ENCODE measurements at places on chromosomes 6 and 20. TPM values are rescaled to one million over a fixed set of nuclear protein-coding genes. Genes with fewer than 3 reads are reported as not detected.

The ARHGAP40 gene
- 0.06 TPM for total RNA-seq

The SPTLC3 gene
- 13.6 TPM for total RNA-seq

The SSTR4 gene
- not detected for total RNA-seq

The CST7 gene
- total RNA-seq: not detected

The PGC gene
- total RNA-seq: not detected

The SH3BGRL2 gene
- 4.7 TPM for total RNA-seq

The CPNE5 gene
- not detected for total RNA-seq

The CCN6 gene
- not detected for total RNA-seq

The CD109 gene
- 47.3 TPM for total RNA-seq

GRCh38 chr6:87522686-87523085 is 49.9 kb downstream of the SLC35A1 start:
- H3K27me3 ChIP-seq: no peaks in the 10 kb centered on the region
- no peak overlapping the region for H3K27ac ChIP-seq
- no peak for DNase-seq
- H3K36me3 ChIP-seq: peaks cover 61% of the 10 kb centered on the region

DNA sequence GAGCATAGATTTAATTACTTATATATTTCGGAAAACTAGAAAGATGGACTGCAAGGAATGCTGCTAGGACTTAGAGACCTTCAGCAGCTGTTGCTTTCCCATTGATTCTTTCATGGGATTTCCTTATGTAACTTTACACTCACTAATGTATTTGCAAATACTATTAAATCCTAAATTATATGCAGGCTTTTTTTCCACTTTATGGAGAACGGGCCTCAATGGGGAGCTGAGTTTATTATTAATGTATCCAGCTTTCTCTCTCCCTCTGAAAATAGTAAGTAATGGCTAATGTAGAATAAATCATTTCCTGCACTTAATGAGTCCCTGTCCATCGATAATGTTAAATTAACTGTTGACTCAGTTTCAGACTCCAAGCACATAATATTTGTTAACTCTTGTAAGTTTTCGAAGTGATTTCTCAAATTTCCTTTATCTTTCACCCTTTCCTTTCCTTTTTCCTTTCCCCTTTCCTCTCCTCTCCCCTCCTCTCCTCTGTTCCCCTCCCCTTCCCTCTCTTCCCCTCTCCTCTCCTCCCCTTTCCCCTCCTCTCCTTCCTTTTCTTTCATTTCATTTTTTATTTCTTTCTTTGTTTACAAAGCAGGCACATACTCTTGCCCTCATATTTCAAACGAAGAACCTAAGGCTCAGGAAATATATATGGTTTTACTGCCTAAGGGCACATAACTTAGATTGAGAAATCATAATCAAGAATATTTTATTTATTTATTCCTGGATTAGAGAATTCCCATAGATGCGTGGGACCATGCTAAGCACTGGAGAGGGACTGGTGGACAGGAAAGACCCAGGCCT is 503.6 kb downstream of the MMUT start:
- no peaks in the 10 kb centered on the region for H3K36me3 ChIP-seq
- no peak overlapping the region for H3K4me3 ChIP-seq
- H3K27me3 ChIP-seq: no peaks in the 10 kb centered on the region
- H3K4me1 ChIP-seq: no peaks in the 10 kb centered on the region

DNA sequence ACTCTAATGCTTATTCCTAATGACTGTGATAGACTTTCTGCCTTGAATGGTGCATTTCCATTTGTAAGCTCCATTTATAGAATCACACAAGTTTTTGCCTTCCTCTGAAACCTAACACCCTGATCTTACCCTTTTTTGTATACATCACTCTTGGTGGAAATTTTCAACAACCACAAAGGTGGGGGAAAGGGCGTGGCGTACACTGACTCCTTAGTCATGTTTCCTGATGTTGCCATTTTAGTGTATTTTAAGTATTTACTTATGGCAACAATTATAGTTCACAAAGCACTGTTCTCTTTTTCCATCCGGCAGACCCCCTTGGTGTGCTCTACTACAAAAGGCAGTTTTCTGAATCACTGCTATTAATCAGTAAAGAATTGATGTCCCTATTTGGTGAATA is 92.0 kb downstream of the ATXN1 start:
- H3K4me1 ChIP-seq: peaks cover 48% of the 10 kb centered on the region
- H3K27me3 ChIP-seq: no peaks in the 10 kb centered on the region
- peak overlapping the region; percentile 26 for H3K27ac ChIP-seq
- peak; percentile 69 for DNase-seq
- H3K4me3 ChIP-seq: no peak overlapping the region

DNA sequence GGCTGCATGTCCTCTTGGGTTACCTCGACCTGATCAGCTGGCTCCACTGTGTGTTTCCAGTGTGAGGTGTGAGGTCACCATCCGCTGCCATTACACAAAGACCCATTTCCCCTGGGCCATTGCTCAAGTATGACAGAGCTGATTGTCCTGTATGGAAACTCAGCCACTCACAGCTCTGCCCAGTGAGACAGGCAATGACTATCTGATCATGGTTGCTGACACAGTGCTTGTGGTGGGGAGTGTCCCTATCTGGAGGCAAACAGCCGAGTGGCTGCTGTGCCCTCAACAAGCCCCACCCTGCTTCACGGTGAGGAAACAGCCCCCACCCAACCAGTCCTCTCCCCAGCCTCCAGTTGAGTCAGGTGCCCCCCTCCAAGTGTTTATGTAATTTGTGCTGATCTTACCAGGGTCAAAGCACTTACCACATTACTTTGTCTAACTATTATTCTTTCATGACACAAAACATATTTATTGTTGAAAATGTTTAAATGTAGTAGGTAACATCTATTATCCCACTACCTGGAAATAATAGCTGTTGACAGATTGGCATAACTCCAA is 11.7 kb upstream of the MAPK13 start:
- no peaks in the 10 kb centered on the region for H3K27me3 ChIP-seq
- H3K4me3 ChIP-seq: no peak overlapping the region

DNA sequence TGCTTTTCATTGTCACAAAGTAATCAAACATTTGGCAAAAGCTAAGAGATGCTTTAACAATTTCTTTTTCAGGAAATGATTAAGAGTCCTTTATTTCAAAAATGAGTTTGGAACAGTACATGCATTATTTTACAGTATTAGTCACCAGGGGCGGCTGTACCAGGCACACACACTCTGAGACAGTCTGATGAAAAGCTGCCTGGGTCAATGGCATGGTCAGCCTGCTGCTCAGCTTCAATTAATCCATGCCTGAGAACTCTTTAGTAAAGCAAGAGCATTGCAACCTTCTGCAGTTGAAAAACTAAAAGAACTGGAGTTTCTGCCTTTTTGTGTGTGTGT is 105.5 kb downstream of the TULP4 start:
- no peak overlapping the region for H3K27ac ChIP-seq
- H3K36me3 ChIP-seq: peaks cover 22% of the 10 kb centered on the region
- no peak overlapping the region for H3K4me3 ChIP-seq
- no peaks in the 10 kb centered on the region for H3K27me3 ChIP-seq

GRCh38 chr6:108914235-108915022 is 66.2 kb downstream of the ARMC2 start:
- 0 out of 2 replicates have a peak, but pooled peaks cover 3% of the 10 kb centered on the region for H3K4me1 ChIP-seq
- H3K27ac ChIP-seq: no peak overlapping the region
- no peaks in the 10 kb centered on the region for H3K36me3 ChIP-seq
- H3K27me3 ChIP-seq: no peaks in the 10 kb centered on the region
- no peak for DNase-seq

GRCh38 chr20:15899967-15900366 is 673.3 kb downstream of the KIF16B start:
- H3K4me1 ChIP-seq: peaks cover 1% of the 10 kb centered on the region
- no peak for DNase-seq
- no peak overlapping the region for H3K27ac ChIP-seq
- no peak overlapping the region for H3K4me3 ChIP-seq
- no peaks in the 10 kb centered on the region for H3K36me3 ChIP-seq

DNA sequence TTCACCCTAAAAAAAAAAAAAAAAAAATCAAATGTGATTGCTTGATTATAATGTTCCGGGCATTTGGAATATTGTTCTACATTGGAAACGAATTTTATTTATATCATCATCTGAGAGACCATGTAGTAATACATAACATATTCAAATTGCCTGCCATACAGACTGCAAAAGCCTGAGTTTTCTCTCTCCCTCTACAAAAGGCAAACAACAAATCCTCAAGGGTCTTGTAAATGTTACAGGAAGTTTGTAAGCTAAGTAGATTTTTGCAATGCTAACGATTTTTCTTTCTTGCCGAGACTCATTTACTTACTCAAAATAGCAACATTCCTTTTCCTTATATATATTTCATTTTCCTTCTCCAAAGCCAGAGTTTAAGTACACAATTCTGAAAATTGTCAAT is 49.0 kb upstream of the HTR1E start:
- H3K4me1 ChIP-seq: no peaks in the 10 kb centered on the region
- H3K27ac ChIP-seq: no peak overlapping the region
- no peaks in the 10 kb centered on the region for H3K36me3 ChIP-seq
- H3K4me3 ChIP-seq: no peak overlapping the region

- H3K27ac ChIP-seq: no peak overlapping the region
- no peaks in the 10 kb centered on the region for H3K27me3 ChIP-seq
- no peak for DNase-seq
- H3K4me1 ChIP-seq: no peaks in the 10 kb centered on the region
- no peak overlapping the region for H3K4me3 ChIP-seq
- H3K36me3 ChIP-seq: no peaks in the 10 kb centered on the region
Measured at GRCh38 chr6:107786179-107786578, 37.9 kb downstream of the SCML4 start.

- H3K27me3 ChIP-seq: no peaks in the 10 kb centered on the region
- DNase-seq: no peak
- H3K4me1 ChIP-seq: no peaks in the 10 kb centered on the region
- no peaks in the 10 kb centered on the region for H3K36me3 ChIP-seq
Measured at GRCh38 chr6:134389658-134390057, 71.7 kb upstream of the SGK1 start.

DNA sequence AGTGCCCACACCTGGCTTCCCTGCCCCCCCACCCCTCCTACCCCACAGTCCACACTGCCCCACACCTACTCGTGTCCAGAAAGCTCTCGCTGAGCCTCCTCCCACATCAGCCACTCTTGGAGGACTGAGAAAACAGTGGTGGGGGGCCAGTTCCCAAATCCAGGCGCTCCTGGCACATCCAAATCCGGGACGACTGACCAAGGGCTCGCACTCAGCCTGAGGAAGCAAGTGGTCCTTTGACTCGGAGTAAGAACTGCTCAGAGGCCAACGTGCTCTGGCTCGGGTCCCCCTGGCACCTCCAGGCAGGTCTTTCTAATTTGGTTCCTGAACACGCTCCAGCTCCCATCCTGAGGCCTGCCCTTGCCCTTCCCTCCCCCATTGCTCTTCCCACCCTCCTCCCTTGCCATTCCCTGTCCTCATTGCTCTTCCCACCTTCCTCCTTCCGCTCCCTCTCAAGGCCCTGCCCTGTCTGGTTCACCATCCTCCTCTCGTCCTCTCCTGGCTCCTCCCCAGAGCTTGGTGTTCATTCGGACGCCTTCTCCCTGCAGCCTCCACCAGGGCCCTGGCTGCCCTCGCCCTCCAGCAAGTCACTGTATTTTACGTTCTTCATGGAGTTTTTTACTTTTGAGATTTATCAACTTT is 83.6 kb downstream of the THBS2 start:
- H3K4me1 ChIP-seq: peaks cover 69% of the 10 kb centered on the region
- peak overlapping the region; percentile 96 for H3K27ac ChIP-seq
- no peak overlapping the region for H3K4me3 ChIP-seq

DNA sequence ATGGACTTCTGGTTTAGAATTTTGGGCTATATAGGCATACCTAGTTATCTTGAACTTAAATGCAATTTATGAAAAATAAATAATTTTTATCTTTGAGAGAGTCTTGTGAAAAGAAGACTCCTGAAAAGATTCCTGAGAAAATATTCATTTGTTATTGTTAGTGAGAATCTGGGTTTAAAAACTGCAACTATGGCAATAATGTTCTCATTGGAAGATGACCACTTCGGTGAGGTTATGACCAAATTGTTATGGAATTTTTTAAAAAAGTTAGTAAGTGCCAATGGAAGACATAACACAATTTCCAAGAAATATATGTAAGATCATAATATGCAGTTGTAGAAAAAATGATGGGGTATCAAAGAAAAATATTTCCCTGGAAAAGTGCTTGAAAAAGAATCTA is 46.3 kb downstream of the GRIK2 start:
- no peak for DNase-seq
- no peaks in the 10 kb centered on the region for H3K27me3 ChIP-seq
- H3K4me3 ChIP-seq: no peak overlapping the region
- no peaks in the 10 kb centered on the region for H3K4me1 ChIP-seq

- H3K36me3 ChIP-seq: no peaks in the 10 kb centered on the region
- H3K4me1 ChIP-seq: no peaks in the 10 kb centered on the region
- H3K27me3 ChIP-seq: no peaks in the 10 kb centered on the region
Measured at GRCh38 chr20:6828794-6829423, 61.4 kb downstream of the BMP2 start.

GRCh38 chr6:159819932-159820640 is 20.0 kb downstream of the PNLDC1 start:
- H3K4me3 ChIP-seq: no peak overlapping the region
- H3K4me1 ChIP-seq: no peaks in the 10 kb centered on the region
- DNase-seq: no peak

DNA sequence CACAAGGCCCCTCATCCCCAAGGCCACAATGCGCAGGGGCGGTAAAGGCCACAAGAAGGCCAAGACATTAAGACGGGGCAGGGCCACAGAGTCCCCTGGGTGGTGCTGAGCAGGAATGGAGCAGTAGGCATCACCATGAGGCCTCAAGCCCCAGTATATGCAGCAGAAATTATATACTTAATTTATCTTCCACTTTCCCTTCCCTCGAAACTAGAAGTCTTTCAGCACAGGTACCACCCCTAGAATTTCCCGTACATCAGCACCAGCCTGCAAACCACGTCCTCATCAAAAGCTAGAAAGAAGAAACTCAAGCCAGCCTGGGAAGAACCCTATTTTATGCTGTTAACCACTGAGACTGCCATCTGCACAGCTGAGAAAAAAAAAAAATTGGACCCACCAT is 89.4 kb downstream of the PLG start:
- no peaks in the 10 kb centered on the region for H3K36me3 ChIP-seq
- no peak overlapping the region for H3K27ac ChIP-seq
- no peak for DNase-seq
- no peaks in the 10 kb centered on the region for H3K4me1 ChIP-seq
- no peak overlapping the region for H3K4me3 ChIP-seq

GRCh38 chr20:53828088-53828681 is 234.5 kb upstream of the ZNF217 start:
- DNase-seq: peak; percentile 94
- peak overlapping the region; percentile 19 for H3K4me3 ChIP-seq
- H3K27ac ChIP-seq: peak overlapping the region; percentile 100
- peaks cover 46% of the 10 kb centered on the region for H3K4me1 ChIP-seq
- no peaks in the 10 kb centered on the region for H3K27me3 ChIP-seq
